Tibial nerve (tissue), 4 donors: ENCODE measurements at places on chromosomes 12 and 14. TPM values are rescaled to one million over a fixed set of nuclear protein-coding genes. Genes with fewer than 3 reads are reported as not detected.

The FAM177A1 gene
- 48.8 TPM for total RNA-seq

The OTX2 gene
- total RNA-seq, result not detected

- no peak overlapping the region for H3K4me3 ChIP-seq
- peaks cover 12% of the 10 kb centered on the region for H3K4me1 ChIP-seq
- no peaks in the 10 kb centered on the region for H3K36me3 ChIP-seq
- no peaks in the 10 kb centered on the region for H3K27me3 ChIP-seq
These were observed 23.0 kb downstream of the KLRK1 start for GRCh38 chr12:10366875-10367274.

GRCh38 chr12:98238515-98239130, 276.8 kb upstream of the TMPO start:
- no peaks in the 10 kb centered on the region for H3K36me3 ChIP-seq
- H3K27ac ChIP-seq, result no peak overlapping the region
- H3K4me3 ChIP-seq, result no peak overlapping the region
- no peak for DNase-seq
- no peaks in the 10 kb centered on the region for H3K27me3 ChIP-seq

The SMOC1 gene
- total RNA-seq, result 6.0 TPM

DNA sequence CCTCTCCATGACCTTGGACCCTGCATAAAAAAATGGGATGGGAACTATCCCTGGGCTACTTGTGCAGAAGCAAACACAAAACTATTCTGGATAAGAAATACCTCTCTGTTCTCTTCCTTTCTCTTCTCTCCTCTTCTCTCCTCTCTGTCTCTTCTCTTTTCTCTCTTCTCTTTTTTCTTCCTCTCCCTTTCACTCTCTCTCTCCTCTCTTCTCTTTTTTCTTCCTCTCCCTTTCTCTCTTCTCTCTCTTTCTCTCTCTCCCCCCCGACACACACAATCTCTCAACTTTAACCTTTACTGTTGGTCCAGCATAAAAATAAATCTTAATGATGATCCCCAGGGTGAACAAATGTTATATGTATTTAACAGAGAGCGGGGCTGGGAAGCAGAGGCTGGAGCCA, 141.4 kb downstream of the SRGAP1 start:
- no peak for DNase-seq
- H3K27ac ChIP-seq, result no peak overlapping the region
- H3K4me3 ChIP-seq, result no peak overlapping the region
- no peaks in the 10 kb centered on the region for H3K27me3 ChIP-seq

GRCh38 chr14:81435391-81436295, 35.5 kb upstream of the STON2 start:
- H3K27ac ChIP-seq, result no peak overlapping the region
- H3K4me3 ChIP-seq, result peak overlapping the region; percentile 51
- peaks cover 16% of the 10 kb centered on the region for H3K27me3 ChIP-seq
- H3K36me3 ChIP-seq, result no peaks in the 10 kb centered on the region
- DNase-seq, result no peak
- peaks cover 4% of the 10 kb centered on the region for H3K4me1 ChIP-seq

GRCh38 chr12:124024263-124024678, 51.3 kb downstream of the ZNF664 start:
- peaks cover 33% of the 10 kb centered on the region for H3K4me1 ChIP-seq
- no peak overlapping the region for H3K27ac ChIP-seq
- no peaks in the 10 kb centered on the region for H3K36me3 ChIP-seq
- no peaks in the 10 kb centered on the region for H3K27me3 ChIP-seq

The KRT83 gene
- total RNA-seq, result not detected

DNA sequence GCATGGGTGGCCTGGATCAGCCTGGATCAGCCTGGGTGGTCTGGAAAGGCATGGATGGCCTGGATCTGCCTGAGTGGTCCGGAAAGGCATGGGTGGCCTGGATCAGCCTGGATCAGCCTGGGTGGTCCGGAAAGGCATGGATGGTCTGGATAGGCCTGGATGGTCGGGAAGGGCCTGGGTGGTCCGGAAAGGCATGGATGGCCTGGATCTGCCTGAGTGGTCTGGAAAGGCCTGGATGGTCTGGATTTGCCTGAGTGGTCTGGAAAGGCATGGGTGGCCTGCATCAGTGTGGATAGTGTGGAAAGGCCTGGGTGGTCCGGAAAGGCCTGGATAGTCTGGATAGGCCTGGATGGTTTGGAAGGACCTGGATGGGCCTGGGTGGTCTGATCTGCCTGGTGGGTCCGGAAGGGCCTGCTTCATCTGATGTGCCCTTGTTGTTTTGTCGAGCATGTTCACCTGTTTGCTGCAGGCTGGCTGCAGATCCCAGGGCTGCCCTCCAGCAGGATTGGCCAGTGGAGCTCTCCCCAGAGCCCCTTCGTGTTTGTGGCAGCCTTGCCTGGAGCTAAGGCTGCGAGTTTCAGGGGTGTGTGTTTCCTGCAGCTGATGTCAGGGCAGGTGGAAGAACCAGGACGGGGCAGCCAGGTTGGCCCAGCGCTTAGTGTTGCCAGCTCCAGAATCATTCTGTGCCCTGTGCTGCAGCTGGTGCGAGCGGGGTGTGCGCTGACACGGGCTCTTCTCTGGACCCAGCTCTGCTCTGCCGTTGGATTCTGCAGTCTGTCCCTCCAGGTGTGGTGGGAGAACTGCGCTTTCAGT, 19.3 kb upstream of the TEX22 start:
- H3K4me3 ChIP-seq, result no peak overlapping the region
- H3K36me3 ChIP-seq, result peaks cover 4% of the 10 kb centered on the region
- H3K4me1 ChIP-seq, result no peaks in the 10 kb centered on the region

GRCh38 chr12:124458220-124458991, 109.0 kb downstream of the NCOR2 start:
- peaks cover 46% of the 10 kb centered on the region for H3K4me1 ChIP-seq
- no peak overlapping the region for H3K4me3 ChIP-seq
- H3K27me3 ChIP-seq, result no peaks in the 10 kb centered on the region

The TSHR gene
- not detected for total RNA-seq

- no peak within 1 kb of the TSS for H3K4me3 ChIP-seq
- H3K27me3 ChIP-seq, result peaks cover 6% of the 10 kb centered on the region
- H3K27ac ChIP-seq, result no peak within 1 kb of the TSS
- H3K36me3 ChIP-seq, result no peaks in the 10 kb centered on the region
- DNase-seq, result no peak
- peaks cover 43% of the 10 kb centered on the region for H3K4me1 ChIP-seq
These were observed at the start of gene AQP6 for GRCh38 chr12:49972641-49973360. TSS of gene AQP6 (plus strand) at chr12:49972947. CDS start at chr12:49973174, 227 bp downstream.

GRCh38 chr14:74563233-74563585, 48.8 kb downstream of the LTBP2 start:
- no peak for DNase-seq
- H3K27me3 ChIP-seq, result no peaks in the 10 kb centered on the region
- no peak overlapping the region for H3K4me3 ChIP-seq
- H3K36me3 ChIP-seq, result no peaks in the 10 kb centered on the region

GRCh38 chr12:19639781-19640415, 200.6 kb downstream of the AEBP2 start:
- no peak overlapping the region for H3K27ac ChIP-seq
- no peaks in the 10 kb centered on the region for H3K27me3 ChIP-seq
- no peak for DNase-seq
- no peaks in the 10 kb centered on the region for H3K4me1 ChIP-seq

- H3K36me3 ChIP-seq, result no peaks in the 10 kb centered on the region
- no peak overlapping the region for H3K4me3 ChIP-seq
- H3K27me3 ChIP-seq, result no peaks in the 10 kb centered on the region
These were observed 47.9 kb downstream of the FGD6 start for GRCh38 chr12:95169368-95169767.

The APOLD1 gene
- total RNA-seq, result 138 TPM

The COA8 gene
- 10.0 TPM for total RNA-seq
